Aorta (tissue), 5 donors: ENCODE measurements at places on chromosomes 11 and 22. TPM values are rescaled to one million over a fixed set of nuclear protein-coding genes. Genes with fewer than 3 reads are reported as not detected.

The IFTAP gene
- 13.5 TPM for total RNA-seq

The PPP1R14B gene
- total RNA-seq: 146 TPM

The C11orf65 gene
- total RNA-seq: not detected

The CPT1A gene
- total RNA-seq: 81.4 TPM

The TSPAN18 gene
- total RNA-seq: 44.9 TPM

The OR5B21 gene
- not detected for total RNA-seq

The PATE4 gene
- not detected for total RNA-seq

The SNX32 gene
- total RNA-seq: 0.39 TPM

The MRPL21 gene
- 37.0 TPM for total RNA-seq

The DCDC1 gene
- 0.51 TPM for total RNA-seq

The LBHD1 gene
- 8.6 TPM for total RNA-seq

The LDHAL6A gene
- not detected for total RNA-seq
